Stimulated activated CD4-positive, alpha-beta T cell treated with anti-CD3 and anti-CD28 coated beads, Interleukin-1b, Interleukin-23, amount 100 ng/mL, for 1 hour (primary cell): ENCODE measurements at places on chromosomes 2 and 18.

- no peak for DNase-seq
Observed at GRCh38 chr2:72619626-72620025, 206.2 kb downstream of the EXOC6B start.

GRCh38 chr2:104504331-104505073 is 349.4 kb upstream of the POU3F3 start:
- DNase-seq = no peak

DNA sequence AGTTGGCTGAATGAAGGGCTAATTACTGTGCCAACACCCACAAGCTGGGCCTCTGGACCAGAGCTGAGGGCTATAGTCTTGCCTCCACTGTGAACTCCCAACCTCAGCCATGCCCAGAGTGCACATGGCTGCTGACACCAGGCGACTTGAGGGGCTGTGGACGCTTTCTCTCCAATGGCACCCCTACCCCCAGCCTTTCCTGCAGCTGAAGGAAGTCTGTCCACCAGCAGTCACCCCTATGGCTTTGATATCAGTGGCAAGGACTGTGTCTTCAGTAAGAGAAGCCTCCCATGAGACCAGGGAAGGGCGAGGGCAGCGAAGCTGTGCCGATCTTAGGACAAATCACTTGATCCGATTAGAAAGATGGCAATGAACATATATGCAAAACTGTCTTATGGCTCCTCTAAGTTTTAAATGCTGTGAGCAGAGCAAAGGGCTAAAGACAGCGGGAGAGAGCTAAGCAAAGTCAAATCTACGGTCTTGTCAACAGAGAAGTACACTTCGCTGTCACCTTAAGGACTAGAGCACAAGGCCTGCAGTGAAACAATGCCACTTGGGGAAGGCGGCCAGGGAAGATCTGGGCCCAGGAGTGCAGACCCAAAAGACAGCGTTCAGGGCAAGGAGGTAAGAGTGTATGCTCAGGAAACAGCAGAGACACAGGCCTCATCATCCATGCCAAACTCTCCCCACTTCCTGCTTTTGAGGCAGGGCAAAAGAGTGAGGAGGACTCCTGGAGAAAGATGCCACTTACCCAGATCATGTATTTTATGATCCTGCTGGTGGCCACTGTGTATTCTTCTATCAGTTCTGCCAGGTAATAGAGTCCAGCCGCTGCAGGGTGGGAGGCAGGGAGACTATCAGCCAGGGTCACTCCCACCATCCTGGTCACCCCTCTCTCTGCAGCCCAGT is 1.5 kb downstream of the TEX261 start:
- DNase-seq = no peak

GRCh38 chr2:36385603-36386002 is 30.0 kb downstream of the CRIM1 start:
- no peak for DNase-seq

DNA sequence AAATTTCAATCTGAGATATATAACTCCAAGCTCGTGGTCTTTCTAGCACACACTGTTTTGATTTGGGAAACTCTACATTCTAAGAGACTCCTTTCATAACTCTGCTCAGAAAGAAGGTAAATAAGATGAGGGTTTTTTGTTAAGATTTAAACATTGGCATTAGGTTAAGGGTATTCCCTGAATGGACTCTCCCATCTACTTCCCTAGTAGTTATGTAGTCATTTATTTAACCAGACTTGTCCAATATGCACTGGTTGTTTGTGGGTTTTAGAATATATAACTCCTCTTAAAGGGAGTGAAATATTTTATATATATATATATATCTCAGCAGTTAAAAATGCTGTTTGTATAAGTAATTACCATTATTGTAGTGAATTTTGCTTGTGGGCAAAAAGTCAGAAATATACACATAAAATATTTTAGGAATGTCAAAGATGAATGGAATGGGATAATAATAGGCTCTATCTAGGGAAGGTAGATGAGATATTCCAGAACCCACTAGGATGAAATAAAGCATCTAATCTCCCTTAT is 61.5 kb upstream of the WDR75 start:
- DNase-seq = no peak

- DNase-seq = no peak
Observed at GRCh38 chr2:1766851-1767811, 22.8 kb upstream of the PXDN start.

DNA sequence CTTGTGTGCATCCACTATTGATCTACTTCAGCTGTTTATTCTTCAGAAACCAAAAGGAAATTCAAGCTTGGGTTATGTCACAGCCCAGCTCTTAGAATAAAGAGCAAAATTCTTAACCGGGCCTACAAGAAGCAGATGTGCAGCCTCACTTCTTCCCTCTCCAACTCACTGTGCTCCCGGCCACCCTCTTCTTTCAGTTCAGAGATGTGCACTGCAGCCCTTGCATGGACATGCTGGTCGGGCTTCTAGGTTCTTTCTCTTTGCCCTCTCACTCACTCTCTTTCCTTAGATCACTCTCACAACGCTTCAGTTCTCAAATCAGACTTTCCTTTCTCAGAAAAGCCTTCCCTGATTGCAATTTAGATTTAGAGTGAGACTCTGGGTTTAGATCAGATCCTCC is 104.1 kb downstream of the CHN1 start:
- DNase-seq = no peak

DNA sequence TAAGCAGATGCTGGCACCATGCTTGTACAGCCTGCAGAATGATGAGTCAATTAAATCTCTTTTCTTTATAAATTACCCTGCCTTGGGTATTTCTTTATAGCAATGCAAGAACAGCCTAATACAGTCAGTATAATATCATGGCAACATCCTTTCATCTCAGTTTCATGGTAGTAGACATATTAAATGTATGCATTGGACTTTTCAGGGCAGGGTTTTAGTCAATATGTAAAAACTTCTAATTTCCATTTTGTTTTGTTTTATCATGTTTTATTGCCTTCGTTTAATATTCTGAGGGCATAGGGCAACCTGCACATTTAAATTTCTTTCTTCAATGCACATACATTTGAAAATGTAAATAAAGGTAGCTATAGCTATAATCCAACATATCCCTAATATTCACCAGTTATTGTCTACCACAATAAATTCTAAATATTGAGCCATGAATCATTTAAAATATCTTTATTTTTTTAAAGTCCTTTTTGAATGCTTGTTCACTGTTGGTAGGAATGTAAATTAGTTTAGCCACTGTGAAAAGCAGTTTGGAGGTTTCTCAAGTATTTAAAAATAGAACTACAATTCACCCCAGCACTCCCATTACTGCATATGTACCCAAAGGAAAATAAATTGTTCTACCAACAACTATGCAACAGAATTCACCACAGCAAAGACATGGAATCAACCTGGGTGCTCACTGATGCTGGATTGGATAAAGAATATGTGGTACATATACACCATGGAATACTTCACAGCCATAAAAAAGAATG is 41.8 kb upstream of the GRB14 start:
- DNase-seq = no peak

DNA sequence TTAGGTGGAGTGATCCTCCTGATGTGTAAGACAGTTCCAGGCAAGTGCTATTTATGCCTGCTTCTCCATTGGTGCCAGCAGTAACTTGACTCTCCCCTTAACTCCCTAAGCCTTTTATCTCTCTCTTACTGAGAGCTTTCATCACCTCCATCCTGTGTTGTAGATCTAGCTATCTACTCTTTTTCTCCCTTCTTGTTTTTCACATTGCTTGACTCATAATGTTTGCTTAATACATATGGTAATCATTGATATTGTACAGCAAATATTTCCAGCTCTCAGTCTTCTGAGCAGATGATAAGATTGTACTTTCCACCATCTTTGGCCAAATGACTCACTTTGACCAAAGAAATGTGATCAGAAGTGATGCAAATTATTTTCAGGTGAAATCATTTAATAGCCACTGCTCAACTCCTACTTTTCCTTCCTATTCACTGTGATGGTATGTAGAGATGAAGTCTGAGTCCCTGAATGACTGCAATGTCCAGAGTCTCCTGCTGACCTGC is 165.0 kb downstream of the PLCL1 start:
- DNase-seq = no peak

- DNase-seq = no peak
Observed at GRCh38 chr2:138180692-138181386, 216.6 kb downstream of the HNMT start.

GRCh38 chr18:13447621-13448334 is 229.2 kb downstream of the LDLRAD4 start:
- DNase-seq = no peak
